NCI-H1436 treated with DMSO at 0.1 percent for 48 hours (cell line): ENCODE measurements at places on chromosomes 12 and 14.

GRCh38 chr14:60649875-60650372 is 647 bp upstream of the SIX1 start:
- no peak for DNase-seq

DNA sequence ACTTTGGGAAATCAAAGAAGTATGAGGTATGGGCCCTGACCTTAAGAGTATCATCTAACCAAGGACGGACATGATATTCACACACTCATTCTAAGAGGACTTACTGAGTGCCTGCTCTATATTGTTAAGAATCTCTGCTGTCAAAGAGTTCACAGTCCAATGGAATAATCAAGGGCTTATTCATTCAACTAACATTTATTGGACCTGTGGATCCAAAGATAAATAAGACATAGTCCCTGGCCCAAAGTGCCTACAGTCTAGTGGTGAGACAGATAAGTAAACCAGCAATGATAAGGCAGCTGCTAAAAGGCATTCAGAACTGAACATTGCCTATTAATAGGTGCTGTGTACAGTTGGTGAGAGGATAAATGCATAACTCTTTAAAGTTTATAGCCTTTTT is 11.0 kb downstream of the WDR20 start:
- no peak for DNase-seq

GRCh38 chr14:59238216-59238615 is 49.7 kb downstream of the DAAM1 start:
- DNase-seq: no peak

GRCh38 chr12:25960143-25960542 is 1.7 kb downstream of the RASSF8 start:
- no peak for DNase-seq

GRCh38 chr14:92475451-92476187 is 38.0 kb upstream of the RIN3 start:
- DNase-seq: no peak

GRCh38 chr14:64572386-64573104 is 22.8 kb downstream of the PPP1R36 start:
- no peak for DNase-seq

DNA sequence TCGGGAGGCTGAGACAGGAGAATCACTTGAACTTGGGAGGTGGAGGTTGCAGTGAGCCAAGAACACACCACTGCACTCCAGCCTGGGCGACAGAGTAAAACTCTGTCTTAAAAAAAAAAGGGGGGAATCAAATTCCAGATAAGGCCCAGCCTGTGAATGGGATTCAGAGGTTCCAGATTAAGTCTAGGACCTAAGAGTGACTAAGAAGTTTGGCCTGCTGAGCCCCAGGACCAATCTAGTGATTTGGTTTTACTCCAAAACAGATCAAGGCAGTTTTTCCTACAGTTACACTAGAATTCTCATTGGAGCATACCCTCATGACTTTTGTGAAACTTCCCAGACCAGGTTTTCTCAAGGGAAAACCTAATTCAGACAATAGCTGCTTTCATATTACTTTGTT is 22.8 kb downstream of the EXOC5 start:
- no peak for DNase-seq

DNA sequence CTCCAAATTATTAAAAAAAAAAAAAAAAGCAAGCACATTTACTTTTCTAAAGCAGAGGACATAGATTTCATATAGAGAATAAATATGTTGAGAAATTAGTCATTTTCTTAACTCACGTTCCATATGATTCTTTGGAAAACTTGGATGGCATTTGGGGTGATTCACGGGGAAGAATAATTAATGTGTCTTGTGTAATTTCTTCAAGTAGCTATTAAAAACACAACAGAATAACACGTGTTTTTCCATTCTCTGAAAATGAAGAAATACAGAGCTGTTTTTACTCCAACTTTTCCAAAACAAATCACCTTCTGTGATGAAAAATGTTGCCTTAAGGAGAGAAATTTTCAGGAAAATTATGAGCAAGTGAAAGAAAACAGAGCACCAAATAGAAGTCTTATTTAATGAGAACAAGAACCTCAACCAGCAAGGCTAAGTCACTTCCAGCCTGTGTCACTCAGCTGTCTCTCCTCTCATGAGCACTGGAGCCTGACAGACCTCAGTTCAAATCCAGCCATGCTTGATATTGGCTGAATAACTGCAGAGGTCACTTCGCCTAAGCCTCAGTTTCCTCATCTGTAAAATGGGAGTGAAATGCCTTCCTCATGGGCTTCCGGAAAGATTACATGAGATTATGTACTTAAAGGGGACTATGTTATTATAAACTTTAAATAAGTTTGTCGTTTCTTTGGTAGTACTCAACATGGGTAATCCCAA is 42.8 kb upstream of the NUAK1 start:
- DNase-seq: no peak

GRCh38 chr12:46744283-46744682 is 81.5 kb downstream of the SLC38A4 start:
- DNase-seq: no peak

GRCh38 chr14:47596860-47597259 is 78.5 kb downstream of the MDGA2 start:
- no peak for DNase-seq

GRCh38 chr12:100755186-100755585 is 39.4 kb upstream of the ANO4 start:
- DNase-seq: no peak

- no peak for DNase-seq
Measured at GRCh38 chr14:68791902-68792677, 777 bp downstream of the ZFP36L1 start.

- DNase-seq: no peak
Measured at GRCh38 chr12:127771546-127771945, 495.4 kb upstream of the TMEM132C start.

- DNase-seq: no peak
Measured at GRCh38 chr12:96514328-96514727, 25.0 kb downstream of the CFAP54 start.

- DNase-seq: no peak
Measured at GRCh38 chr14:54147282-54147681, 190.7 kb upstream of the BMP4 start.

DNA sequence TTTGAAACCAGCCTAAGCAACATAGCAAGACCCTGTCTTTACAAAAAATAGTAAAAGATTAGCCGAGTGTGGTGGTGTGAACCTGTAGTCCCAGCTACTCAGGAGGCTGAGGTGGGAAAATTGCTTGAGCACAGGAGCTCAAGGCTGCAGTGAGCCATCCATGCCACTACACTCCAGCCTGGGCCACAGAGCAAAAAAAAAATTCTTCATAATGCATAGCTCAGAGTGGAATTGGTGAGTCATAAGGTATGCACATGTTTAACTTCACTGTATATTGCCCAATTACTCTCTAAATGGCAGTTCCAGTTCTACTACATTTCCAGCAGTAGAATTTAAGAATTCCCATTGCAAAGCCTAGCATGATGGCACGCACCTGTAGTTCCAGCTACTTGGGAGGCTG is 26.8 kb upstream of the CLIP1 start:
- DNase-seq: no peak

DNA sequence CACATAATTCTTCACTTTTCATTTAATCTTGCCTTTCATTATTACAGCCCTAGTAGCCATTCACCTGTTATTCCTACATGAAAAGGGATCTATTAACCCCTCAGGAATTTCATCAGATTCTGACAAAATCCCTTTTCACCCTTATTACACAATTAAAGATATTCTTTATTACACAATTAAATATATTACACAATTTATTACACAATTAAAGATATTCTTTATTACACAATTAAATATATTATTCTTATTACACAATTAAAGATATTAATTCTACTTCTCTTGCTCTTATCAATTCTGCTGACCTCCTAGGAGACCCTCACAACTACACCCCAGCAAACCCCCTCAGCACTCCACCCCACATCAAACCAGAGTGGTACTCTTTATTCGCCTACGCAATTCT is 77.1 kb downstream of the SINHCAF start:
- DNase-seq: no peak

DNA sequence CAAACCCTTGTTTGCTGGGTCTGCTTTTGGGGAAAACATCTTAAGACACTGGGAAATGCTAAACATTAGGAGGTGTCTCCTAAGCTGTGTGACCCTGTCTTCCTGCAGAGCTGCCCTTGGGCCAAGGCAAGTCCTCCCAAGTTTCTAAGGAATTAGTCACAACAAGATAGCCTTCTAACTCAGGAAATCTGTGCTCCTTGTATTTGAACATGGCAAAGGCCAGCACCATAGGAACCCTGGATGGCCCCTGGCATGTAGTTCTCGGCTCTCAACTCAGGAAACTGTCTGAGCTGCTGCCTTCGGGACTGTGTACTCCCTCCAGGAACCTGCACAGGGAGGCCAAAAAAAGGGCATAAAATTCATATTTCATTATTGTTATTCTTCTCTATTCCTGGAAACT is 37.6 kb upstream of the LTBP2 start:
- no peak for DNase-seq

DNA sequence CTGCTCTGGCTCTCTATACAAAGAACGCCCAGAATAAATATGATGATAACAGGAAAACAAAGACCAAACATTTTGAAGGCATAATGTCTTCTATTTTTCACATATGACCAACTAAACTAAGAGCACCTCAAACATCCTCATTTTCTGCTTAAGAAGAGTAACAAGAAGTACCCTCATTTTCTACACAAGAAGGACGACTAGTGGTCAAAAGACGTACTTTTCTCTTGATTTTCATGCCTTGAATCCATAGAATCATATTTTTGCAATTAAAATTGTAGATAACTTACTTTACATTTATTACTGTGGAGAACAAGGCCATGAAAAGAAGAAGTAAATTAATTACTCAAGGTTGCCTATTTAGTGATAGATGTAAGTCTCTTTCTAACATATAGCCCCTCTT is 358.6 kb downstream of the DUSP6 start:
- DNase-seq: peak; percentile 36

- DNase-seq: no peak
Measured at GRCh38 chr14:31294746-31295405, 87.3 kb upstream of the HECTD1 start.

DNA sequence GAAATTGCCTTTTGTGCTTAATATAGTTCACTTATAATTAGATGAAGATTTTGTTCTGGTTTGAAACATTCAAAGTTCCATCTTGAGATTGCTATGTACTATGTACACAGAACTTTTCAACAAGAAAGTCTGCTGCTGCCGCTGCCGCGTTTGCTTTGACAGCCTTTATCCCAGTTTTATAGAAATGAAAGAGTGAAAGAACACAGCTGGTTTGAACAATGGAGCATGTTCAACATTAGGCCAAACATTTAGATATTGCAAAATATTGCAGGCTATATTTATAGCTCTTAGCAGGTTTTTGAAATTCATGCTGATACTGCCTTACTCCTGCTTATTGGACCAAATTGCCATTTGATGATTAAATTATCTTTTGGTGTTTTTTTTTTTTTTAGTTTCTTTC is 299.8 kb upstream of the PRKD1 start:
- no peak for DNase-seq

- DNase-seq: no peak
Measured at GRCh38 chr12:56836800-56837663, 73.9 kb downstream of the HSD17B6 start.

- DNase-seq: no peak
Measured at GRCh38 chr14:55451950-55452349, 11.5 kb upstream of the TBPL2 start.

DNA sequence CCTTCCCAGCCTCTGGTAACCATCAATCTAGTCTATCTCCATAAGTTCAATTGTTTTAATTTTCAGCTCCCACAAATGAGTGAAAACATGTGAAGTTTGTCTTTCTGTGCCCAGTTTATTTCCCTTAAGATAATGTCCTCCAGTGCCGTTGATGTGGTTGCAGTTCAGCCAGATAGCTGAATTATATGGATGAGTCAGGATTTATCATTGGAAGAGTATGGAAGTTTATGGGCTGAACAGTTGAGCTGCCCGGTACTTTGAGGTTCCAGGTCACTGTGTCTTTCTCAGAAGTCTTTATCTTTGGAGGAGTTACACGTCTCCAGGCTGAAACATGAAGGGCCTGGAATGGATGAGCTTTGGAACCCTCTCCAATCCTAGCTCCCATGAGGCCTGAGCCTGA is 120.1 kb downstream of the ASCL4 start:
- DNase-seq: no peak

DNA sequence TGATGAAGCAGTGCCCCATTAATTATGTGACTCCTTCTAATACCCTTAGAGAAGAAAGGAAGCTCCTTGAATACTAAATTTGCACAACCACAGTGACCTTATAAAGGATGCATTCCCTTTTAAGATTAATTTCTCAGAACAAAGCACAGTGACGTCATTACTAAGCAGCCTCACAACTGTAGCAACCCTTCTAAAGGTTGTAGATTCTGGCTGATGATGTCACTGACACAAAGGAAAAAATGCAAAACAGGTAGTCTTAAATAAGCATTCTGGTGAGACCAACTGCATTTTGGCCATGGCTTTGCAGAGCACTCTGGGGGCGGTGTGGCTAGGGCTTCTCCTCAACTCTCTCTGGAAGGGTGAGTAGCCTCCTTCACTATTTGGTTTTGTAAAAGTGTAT is 38.4 kb upstream of the OR4E1 start:
- DNase-seq: no peak

- DNase-seq: no peak
Measured at GRCh38 chr12:110159671-110160245, 35.6 kb downstream of the IFT81 start.

DNA sequence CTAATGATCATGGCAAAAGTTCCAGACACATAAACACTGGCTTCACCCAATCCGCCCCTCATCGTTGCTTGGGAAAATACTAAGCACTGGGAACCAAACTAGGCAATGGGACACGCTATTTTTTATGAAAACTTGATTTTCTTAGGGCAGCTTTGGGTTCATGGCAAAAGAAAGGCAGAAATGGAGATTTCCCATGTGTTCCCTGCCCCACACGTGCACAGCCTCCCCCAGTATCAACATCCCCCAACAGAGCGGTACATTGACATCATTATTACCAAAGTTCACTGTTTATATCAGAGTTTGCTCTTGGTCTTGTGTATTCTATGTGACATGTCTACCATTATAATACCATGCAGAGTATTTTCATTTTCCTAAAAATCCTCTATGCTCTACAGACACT is 71.0 kb downstream of the DBX2 start:
- no peak for DNase-seq

DNA sequence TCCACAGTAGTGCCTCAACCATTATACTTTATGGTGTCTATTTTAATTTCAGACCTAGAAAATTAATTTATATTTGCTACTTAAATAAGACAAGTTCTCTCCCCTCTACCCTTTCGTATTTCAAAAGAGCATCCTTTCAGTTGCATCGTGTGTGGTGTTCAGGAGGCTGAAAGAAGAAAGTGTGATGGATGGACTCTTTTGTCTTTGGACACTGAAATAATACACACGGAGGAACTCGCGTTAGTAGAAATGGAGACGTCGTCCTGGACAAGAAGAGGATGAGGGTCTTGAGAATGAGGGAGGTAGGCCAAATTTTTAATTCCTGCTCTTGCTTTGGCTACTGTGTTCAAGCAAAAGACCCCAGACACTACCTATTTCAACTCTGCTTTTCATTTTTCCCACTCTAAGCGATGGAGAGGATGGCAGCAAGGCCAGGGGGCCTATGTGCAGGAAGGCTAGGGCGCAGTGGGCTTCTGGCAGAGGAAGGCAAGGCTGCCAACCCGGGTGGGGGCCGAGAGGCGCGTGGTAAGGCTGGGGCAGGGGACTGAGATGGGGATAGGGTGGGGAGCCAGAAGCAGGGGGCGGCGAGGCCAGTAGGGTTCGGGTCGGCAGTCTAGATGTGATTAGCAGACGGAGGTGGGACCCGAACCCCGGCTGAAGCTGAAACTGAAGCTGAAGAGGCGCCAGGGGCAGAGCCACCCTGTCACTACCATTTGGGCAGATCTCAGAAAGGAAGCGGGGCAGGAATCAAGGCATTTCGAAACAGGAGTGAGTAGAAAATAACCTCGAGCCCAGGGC is 722 bp downstream of the TMED8 start:
- DNase-seq: no peak

GRCh38 chr12:40435251-40435650 is 210.5 kb downstream of the LRRK2 start:
- DNase-seq: no peak
